ENCODE measurements at places on chromosomes 3 and 15.

- DNase-seq: no peak
Observed at GRCh38 chr3:45034612-45035252, 8.6 kb downstream of the CLEC3B start.

GRCh38 chr15:81085898-81086297, 48.2 kb upstream of the CFAP161 start:
- DNase-seq: no peak

GRCh38 chr15:59424616-59425015, 13.4 kb upstream of the FAM81A start:
- no peak for DNase-seq

DNA sequence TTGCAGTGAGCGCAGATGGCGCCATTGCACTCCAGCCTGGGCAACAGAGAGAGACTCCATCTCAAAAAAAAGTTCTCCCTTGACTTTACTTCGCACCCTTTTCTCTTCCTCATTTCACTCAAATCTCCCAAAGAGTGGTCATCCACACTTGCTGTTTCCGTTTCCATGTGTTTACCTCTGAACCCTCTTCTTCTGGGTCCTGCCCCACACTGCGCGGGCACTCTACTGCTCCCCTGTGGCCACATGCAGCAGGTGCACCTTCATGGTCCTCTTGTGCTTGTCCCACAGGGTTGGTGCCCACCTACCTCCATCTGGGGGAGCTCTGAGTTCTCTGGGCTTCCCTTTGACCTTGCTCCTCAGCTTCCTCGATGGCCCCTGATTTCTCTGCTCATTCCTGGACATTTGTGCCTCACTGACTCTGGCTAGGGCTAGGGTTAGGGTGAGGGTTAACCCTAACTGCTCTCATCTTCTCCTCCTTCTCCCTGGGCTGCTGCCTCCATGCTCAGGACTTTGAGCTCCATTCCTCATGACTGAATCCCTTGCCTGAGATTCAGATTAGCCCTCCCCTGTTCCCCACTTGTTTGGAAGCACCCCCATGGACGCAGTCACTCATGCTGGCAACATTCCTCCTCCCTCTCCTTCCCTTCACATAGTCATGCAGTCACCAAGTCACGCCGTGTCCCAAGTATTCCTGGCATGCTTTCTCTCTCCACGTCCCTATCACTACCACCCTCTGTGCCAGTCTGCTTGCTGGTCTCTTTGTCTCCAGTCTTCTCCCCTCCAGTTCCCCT, 26.6 kb upstream of the KY start:
- DNase-seq: no peak

DNA sequence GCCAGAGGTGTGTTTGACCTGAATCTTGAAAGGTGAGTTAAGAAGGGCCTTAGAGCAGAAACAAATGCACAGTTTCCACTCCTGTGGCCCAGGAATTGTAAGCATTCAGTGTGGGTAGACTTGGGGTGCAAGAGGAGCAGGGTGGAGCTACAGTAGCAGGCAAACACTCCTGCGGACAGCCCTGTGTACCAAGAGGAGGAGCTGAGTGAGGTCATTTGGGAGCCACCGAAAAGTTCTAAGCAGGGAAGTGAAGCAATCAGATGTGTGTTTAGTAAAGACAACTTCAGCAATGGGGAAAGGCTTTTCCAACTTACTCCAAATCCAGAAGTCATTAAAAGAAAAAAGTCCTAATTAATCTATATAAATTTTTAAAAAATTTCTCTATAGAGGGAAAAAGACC, 99.3 kb downstream of the ARHGEF26 start:
- DNase-seq: no peak

- no peak for DNase-seq
Observed at GRCh38 chr3:66404903-66405700, 95.7 kb downstream of the LRIG1 start.

GRCh38 chr3:73321286-73321999, 260.0 kb downstream of the EBLN2 start:
- no peak for DNase-seq

All from astrocyte of the hippocampus (primary cell).